ENCODE measurements at places on chromosomes 5 and 9.

DNA sequence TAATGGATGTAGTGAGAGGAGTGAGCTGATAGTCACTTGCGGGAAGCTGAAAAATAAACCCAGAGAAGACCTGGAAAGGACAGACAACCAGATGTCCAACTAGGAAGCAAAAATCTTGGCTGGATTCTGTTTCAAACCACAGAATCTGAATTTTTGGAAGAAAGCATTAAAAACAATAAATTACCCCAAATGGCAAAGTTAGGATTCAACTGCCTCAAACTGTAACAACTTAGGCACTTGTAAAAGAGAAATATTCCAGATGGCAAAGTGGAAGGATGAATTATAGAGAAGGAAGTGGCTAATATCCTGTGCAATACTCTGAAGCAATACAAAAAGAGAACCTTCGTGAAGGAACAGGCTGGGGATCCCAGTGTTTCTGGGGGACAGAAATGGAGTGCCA, 46.8 kb upstream of the SLIT3 start:
- peak; percentile 37 for DNase-seq

DNA sequence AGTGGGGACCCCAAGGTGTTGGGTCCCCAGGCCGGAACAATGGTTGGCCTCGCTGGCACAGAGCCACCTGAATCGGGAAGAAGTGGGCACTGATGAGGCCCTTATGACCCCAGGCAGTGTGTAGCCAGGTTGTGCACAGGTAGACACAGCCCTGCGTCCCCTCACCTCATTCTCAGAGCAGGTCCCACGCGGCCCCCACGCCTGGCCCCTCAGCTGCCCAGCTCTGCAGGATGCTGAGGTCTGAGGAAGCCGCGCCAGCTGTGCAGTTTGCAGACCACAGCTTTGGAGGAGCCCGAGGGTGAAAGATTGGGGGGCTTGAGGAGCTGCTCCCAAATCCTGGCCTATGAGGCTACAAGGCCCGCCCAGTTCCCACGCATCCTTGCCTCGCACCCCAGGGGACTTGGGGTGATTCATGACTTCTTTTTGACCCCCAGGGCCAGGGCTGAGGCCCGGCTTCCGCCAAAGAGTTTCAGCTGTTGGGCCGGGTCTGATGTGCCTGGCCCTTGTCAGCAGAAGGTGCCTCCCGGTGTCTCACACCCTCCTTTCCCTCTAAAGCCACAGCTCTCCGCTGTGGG, 87.8 kb upstream of the PHYKPL start:
- DNase-seq = no peak

GRCh38 chr9:27382975-27383374, 86.0 kb upstream of the EQTN start:
- DNase-seq = no peak

GRCh38 chr9:7451062-7451461, 348.5 kb downstream of the DMAC1 start:
- DNase-seq = no peak

DNA sequence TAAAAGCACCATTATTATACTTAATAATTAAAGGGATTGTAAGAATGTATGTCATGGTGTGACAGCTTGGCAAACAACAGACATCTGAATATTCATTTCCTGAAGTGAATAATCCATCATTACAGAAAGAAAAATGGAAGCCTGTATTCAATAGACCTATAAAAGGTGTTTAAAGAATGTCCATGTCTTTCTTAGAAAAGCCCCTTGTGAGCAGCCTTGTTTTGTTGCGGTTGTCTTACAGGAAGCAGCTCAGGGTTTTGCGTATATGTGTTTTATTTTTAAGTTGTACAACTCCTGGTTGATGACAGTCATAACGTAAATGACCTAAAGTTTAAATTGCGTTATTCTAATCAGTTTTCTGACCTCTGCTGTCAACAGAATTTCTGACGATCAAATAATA, 53.8 kb downstream of the CAST start:
- no peak for DNase-seq

DNA sequence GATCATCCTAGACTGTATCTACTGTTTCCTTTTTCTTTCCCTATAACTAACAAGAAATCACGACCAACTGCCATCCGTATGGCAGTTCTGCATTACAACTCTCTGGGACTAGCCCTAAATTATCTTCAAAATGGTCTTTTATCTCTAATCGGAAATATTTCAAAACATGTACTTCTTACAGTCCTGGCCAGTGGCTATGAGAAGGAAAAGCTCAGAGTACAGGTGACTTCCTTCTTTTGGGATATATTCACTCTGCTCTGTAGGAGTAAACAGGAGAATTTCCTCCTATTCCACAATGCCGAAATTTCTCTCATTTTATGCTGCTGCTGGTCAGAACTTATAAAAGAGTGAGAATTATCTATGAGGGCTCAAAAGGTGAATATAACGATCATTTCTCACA, 1.8 kb upstream of the SEPTIN8 start:
- no peak for DNase-seq

- peak; percentile 85 for DNase-seq
Measured at GRCh38 chr9:71986900-71987299, 73.5 kb downstream of the C9orf57 start.

DNA sequence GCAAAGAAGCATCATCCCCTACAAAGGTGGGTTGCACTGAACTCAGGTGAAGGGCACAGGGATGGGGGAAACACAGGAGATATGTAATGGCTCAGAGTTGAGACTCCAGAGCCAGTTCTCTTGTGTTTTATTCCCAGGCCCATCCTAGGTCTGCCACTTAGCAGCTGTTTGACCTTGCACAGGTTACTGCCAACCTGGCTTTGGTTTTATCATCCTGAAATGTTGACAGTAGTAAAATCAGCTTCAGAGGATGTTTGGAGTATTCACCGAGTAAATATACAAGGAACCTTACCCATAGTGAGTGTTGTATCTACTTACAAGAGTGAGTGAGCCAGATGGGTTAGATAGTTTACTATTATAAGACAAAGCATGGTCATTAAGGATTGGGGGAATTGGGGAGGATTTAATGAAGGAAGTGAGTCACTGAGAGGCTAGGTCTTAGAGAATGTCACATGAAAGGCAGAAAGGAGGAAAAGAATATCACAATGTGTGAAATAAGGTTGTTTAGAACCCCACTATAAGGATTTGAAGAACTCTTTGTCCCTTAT, 141.3 kb downstream of the MAN2A1 start:
- DNase-seq = peak; percentile 39

DNA sequence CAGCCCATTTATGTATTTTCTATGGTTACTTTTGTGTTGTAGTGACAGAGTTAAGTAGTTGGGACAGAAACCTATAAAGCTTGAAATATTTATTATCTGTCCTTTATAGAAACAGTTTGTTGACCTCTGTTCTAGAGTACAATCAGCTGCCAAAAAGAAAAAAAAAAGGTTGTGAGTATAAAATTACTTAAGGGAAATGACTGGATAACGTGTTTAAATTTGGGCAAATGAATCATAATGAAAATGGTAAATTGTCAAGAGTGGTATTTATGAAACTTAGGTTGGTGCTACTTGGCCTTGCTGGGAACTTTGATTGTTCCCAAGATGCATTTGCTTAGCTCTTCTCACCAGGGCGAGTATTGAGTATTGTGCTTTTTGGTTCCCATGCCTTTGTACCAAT, 70.2 kb upstream of the IL6ST start:
- DNase-seq = no peak

DNA sequence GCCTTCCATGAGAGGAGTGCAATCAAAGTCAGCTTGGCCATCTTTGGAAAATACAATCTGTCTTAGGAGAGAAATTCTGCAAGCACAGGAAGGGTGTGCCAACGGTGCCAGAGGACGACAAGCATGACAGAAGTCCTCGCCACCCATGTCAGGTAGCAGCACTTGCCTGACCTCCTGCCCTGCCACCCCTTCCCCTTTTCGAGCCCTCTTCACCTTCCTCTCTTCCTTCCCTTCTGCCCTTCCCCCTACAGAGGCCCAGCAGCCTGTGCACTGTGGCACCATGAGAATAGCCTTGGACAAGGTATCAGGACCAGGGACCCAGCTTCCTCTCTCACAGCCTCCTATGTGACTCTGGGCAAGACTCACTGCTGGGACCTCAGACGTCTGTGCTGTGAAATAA, 5.3 kb upstream of the UBE2QL1 start:
- no peak for DNase-seq

- no peak for DNase-seq
Measured at GRCh38 chr5:152271420-152271819, 133.7 kb downstream of the NMUR2 start.

DNA sequence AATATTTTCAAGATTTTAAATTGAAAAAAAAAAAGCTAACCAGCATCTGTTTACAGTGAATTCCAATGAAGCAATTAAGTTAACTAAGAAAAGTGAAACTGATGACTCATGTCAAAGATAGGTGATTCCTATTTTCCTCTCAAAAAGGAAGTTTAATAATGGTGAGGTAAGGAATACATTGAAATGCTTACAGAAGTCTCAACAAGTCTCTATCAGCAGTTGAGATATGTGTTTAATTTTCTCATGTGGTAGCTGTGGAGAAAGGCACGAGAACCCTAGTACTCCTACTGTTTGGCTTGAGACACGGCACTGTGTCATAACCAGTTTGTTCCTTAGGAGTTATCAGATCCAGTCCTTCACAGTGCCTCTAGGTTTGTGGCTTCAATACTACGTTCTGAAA, 114.5 kb downstream of the SLC25A46 start:
- DNase-seq = peak; percentile 53

- DNase-seq = no peak
Measured at GRCh38 chr9:121303456-121304451, 35.8 kb downstream of the GSN start.

GRCh38 chr5:62326302-62326701, 20.3 kb downstream of the KIF2A start:
- no peak for DNase-seq

- DNase-seq = peak; percentile 2
Measured at GRCh38 chr9:28166179-28166578, 592.9 kb upstream of the C9orf72 start.

DNA sequence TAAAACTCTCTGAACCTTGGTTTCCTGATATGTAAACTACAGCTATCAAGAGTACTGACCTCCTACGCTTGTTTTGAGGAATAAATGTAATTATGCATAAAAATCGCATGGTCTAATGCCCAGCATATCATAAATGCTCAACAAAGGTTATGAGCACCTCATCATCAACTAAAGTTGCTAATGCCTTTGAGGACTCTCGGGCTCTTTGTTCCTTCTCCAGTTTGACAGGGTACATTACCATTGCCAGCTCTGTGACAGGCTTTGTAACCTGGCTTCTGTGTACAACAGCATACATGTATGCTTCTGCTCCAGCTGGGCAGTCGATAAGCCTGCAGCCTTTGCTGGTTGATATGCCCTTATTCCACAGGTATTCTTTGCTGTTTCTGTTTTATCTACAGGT, 95.2 kb downstream of the C9orf152 start:
- no peak for DNase-seq

- no peak for DNase-seq
Measured at GRCh38 chr9:129362287-129363000, 184.4 kb upstream of the IER5L start.

DNA sequence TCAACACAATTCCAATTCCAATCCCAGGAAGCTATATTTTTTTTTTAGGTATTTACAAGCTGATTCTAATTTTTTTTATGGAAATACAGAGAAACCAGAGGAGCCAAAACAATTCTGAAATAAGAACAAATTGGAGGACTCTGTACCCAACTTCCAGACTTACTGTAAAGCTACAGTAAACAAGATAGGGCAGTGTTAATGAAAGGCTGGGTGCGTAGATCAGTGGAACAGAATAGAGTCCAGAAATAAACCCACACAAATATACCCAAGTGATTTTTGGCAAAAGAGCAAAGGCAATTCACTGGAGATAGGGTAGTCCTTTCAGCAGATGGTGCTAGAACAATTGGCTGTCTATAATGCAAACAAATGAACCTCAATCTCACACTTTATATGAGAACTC, 50.6 kb downstream of the WHRN start:
- DNase-seq = no peak

- peak; percentile 5 for DNase-seq
Measured at GRCh38 chr5:157252711-157253465, 13.0 kb upstream of the CYFIP2 start.

- DNase-seq = peak; percentile 43
Measured at GRCh38 chr9:36748322-36748899, 175.7 kb downstream of the MELK start.

GRCh38 chr5:140118302-140118936, 4.5 kb downstream of the PURA start:
- DNase-seq = no peak

DNA sequence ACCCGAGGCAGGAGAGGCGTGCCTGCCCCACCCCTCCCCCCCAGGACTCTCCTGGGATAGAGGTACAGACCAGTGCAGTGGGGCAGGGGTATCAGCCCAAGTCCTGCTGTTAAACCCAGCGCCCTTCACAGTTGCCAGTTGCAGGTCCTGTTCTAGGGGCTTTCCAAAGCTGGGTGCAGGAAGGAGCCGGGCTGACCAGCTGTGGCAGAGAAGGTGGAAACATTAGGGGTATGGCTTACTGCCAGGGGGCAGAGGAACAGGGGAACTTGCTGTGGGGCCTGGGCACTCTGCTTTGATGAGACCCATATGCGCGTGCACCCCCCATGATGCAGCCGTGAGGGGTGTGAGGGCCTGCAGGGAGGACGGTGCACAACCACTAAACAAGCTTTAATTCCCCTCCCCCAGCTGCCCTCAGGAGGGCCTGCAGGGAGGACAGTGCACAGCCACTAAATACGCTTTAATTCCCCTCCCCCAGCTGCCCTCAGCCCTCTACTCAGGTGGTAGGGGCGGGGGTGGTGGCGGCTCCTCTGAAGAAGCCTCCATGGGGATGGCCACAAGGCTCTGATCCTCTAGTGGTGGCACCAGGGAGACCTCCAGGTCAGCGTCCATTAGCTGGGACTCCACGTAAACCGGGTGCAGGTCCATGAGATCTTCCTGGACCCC, 766 bp upstream of the LRRC26 start:
- no peak for DNase-seq

DNA sequence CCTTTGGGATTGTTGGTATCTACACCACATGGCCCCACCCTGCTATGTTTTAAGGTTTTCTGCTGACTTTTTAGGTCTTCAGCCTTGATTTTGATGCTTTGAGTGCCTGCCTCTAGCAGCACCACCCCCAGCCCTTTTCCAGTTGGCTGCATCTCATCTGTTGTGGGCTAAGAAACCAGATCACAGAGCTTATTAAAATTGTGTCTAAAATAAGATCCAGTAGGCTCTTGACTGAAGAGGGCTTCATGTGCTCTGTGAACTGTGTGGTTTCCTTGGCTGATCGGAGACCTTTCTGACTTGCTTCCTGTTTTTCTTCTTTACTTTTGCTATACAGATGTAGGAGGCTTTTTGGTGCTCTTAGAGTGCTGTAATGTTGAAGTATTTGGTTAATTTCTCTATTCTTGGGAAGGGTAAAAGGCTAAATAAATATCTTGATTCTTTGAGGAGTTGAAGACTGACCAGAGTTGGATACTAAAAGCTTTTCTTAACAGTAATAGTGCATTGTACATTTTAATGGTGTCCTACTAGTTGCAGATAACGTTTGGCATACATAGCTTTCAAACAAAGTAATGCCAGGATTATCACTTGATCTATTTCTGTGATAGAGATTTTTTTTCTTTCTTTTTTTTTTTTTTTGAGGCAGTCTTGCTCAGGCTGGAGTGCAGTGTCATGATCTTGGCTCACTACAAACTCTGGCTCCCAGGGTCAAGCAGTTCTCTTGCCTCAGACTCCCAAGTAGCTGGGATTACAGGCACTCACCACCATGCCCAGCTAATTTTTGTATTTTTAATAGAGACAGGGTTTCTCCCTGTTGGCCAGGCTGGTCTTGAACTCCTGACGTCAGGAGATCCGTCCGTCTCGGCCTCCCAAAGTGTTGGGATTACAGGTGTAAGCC, 4.5 kb downstream of the UBE2D2 start:
- peak; percentile 63 for DNase-seq

Measured in amniotic epithelial cell (primary cell).